ENCODE measurements at places on chromosomes 6 and 20.

- DNase-seq, result no peak
Observed at GRCh38 chr6:161066511-161066910, 74.9 kb downstream of the MAP3K4 start.

GRCh38 chr6:156174031-156174890 is 602.9 kb upstream of the ARID1B start:
- no peak for DNase-seq

DNA sequence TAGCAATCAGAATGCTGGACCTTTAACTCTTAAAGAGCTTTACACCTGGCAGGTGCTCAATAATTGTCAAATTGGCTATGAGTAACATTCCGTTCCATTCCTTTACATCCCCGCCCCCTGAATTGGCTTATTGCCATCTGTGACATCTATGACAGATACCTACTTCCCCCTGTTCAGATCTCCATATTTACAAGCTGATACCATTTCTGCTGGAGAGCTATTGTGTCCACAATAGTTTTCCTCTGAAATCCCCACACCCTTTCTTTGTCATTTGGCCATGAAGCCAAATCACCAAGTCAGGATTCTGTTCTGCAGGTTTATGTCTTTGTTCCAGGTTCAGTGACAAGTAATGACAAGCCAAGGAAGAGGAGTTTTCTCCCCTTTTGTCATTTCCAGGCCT is 3.2 kb downstream of the CDH26 start:
- no peak for DNase-seq

DNA sequence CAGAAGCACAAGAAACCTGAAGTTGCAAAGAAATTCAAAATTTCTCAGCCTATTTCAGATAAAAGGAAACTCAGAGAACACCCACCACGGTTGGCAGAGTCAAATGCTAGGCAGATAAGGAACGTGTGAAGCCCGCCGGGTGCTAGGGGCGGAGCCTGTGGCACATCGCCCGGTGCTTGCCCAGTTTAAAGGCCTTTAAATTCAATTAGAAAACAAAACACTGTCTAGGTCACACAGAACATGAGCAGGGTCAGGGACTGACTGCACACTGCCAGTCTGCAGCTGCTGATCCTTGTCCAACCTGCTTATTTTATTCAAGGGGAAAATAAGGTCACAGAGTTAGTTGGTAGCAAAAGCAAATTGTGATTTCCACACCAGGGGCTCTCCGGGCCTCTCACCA is 75.8 kb downstream of the PSMG4 start:
- DNase-seq, result peak; percentile 41

- DNase-seq, result no peak
Observed at GRCh38 chr6:56794421-56794820, 151.7 kb upstream of the DST start.

DNA sequence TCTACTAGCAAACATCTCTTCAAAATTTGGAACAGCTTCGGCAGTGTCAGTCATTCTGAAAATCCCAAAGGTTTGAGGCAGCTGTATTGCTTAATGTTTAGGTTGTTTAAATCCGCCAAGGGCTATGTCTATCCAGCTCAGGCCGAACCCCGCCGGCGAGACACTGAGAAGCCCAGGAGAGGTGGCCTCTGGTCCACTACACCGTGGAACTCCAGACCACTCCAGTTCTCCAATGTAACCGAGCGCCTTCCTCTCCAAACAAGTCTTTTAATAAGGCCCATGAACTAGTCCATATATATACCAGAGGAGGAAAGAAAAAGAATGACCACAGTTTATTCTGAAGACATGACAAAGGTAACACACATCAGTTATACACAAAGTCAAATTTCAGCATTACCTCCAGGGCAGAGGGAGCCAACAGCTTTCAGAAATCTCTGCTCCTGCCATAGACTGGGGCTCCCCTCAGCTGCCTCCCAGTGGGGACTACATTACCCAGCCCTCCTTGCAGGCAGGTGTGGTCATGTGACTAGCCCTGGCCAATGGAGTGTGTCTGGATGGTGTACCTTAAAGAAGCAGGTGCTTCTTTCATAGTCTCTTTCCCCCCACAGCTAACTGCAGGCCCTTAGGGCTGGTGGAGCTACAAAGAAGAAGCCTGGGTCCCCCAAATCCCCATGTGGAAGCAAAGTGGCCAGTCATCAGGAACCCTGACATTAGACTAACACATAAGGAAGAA is at the start of gene RAMACL:
Gene RAMACL, minus strand, starts transcription at position 255 of the 733 bp plus-strand sequence. Its CDS starts 201 bp downstream, at position 54.
- peak; percentile 52 for DNase-seq

DNA sequence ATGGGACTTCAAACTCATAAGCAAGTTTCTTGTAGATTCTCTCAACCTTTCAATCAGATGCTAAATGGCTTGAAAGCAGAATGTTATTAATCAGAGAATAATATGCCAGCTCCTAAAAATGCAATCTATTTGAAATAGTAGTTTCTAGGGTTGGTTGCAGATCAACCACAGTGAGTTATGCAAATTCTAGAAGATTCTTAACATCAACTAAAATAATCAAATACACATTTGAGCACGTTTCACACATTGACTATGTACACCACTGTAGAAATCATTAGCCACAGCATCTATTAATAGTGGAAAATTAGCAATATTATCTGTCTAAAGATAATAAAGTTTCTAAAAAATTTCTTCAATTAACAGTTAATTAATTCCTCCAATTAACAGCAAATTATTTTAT is 141.9 kb upstream of the GJE1 start:
- DNase-seq, result no peak

- no peak for DNase-seq
Observed at GRCh38 chr20:58374027-58374850, 14.8 kb upstream of the VAPB start.

GRCh38 chr6:132933090-132933489 is 118.7 kb downstream of the RPS12 start:
- DNase-seq, result no peak

- no peak for DNase-seq
Observed at GRCh38 chr6:21955053-21955595, 341.7 kb downstream of the PRL start.

GRCh38 chr6:167996424-167997199 is 859 bp upstream of the KIF25 start:
- DNase-seq, result no peak

DNA sequence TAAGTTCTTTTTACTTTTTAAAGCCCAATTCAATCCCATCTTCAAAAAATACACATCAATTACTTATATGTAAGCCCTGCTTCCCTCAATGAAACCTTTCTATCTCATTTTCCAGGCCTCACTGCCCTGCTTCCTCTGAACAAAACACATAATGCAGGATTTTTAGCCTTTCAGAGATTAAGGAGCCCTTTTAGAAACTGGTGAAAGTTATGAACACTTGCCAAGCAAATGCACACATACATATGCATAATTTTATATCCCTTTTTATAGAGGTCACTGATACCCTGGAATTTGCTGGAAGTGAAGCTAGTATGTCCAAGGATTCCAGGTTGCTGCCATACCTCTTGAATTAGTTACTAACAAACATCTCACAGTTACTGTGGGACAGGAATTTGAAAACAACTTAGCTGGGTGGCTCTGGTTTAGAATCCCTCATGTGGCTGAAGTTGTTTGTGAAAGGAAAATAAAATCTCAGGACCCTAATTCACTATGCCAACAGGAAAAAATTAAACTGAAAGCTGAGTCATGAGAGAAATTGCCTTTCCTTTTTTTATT is 75.8 kb downstream of the UBE3D start:
- DNase-seq, result no peak

GRCh38 chr6:53866226-53866625 is 71.4 kb downstream of the LRRC1 start:
- no peak for DNase-seq

GRCh38 chr6:42402184-42402583 is 49.5 kb downstream of the TRERF1 start:
- DNase-seq, result no peak

GRCh38 chr6:151497905-151498304 is 4.1 kb downstream of the CCDC170 start:
- DNase-seq, result no peak

DNA sequence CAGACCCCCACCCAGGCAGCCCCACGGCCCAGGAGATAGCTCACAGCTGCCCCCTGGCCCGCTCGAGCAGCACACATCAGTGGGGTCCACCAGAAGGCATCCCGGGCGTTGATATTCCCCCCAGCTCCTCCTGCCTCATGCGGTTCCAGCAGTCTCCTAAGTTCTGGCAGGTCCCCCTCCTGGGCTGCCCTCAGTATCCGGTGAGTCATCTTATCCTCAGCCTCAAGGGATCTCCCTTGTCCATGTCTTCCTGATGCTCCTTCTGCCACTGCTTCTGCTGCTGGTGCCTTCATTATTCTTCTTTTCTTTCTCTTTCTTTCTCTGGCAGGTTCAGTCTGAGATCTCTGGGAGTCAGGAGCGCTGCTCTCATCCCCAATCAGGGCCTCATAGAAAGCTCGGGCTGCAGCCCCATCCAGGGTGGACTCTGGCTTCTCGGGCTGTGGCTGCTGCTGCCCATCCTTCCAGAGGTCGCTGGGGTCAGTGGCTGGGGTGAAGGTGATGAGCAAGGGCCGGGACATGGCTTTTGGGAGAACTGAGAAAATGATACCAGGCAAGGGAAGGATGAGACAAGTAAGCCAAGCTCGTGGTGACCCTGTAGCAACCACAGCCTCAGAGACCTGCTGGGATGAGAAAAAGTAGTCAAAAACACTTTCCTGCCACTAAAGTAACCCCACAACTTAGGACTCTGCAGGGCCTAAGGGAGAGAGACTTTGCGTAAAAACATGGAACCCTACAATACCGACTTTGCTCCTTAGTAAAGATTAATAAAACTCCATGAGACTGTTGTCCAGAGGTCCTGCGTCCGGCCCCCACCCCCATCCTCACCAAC is 622 bp downstream of the GPANK1 start:
- DNase-seq, result peak; percentile 29

GRCh38 chr20:9082741-9083140 is 13.9 kb downstream of the PLCB4 start:
- no peak for DNase-seq

DNA sequence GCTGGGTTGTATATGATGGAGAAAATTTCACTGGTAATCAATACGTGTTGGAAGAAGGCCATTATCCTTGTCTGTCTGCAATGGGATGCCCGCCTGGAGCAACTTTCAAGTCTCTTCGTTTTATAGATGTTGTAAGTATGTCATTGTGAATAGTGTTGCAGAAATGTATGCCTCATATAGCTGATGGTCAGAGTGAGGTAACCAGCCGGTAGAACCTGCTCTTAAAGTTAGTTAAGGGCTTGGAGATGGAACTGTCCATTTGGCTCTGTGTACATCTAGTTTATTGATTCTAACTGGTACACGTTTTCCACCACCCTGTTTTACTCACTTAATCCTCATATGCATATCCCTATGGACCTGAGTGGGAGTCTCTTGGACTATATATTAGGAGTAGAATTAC is 73.5 kb downstream of the RTN4IP1 start:
- no peak for DNase-seq

DNA sequence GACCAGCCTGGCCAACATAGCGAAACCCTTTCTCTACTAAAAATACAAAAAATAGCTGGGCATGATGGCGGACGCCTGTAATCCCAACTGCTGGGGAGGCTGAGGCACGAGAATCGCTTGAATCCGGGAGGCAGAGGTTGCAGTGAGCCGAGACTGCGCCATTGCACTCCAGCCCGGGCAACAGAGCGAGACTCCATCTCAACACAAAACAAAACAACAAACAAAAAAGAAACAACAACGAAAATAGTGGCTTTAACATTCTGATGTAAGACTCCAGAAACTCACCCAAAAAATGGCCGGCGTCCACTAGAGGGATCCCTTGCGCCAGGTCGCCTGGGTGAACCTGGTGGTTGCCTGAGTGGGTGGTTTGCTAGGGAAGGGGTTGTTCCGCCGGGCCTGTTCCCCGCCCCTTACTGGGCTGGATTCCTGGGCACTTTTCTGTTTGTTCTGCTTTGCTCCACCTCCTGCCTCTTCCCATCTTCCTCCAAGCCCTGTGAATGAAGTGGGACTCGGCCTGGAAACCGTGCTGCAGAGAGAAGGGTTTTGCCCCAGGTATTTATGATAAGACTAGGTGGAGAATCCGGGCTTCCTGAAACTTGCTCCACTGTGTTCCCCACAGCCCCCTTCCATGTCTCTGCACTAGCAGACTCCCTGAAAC is 1.5 kb downstream of the PABPC1L start:
- DNase-seq, result peak; percentile 52

GRCh38 chr20:47809161-47809960 is 24.1 kb upstream of the SULF2 start:
- DNase-seq, result no peak

- DNase-seq, result no peak
Observed at GRCh38 chr6:97294451-97294850, 11.4 kb upstream of the MMS22L start.

Data from transverse colon (tissue), 4 donors.